Suppressor macrophage treated with lipopolysaccharide for 1 hour (primary cell): ENCODE measurements at places on chromosomes 7 and 10.

DNA sequence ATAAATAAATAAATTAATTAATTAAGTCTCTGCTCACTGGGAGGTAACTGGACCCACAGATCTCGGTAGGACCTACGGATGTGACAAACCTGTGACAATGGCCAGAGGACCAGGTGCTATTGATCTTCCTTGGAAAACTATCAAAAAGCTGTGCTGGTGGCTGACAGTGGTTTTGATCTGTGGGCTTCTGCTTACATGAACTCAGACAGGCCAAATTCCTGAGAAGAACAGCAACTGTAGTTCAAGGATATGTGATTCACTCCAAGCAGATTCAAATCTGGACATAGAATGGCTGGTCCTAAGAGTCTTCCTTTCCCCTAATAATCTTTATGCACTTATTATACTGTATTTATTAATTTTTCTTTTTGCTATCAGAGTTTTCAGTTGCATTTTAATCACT is 80.0 kb downstream of the ATXN7L1 start:
- no peak for DNase-seq

- no peak for DNase-seq
These were observed 139.5 kb downstream of the ALOX5 start for GRCh38 chr10:45513551-45513950.

- DNase-seq: no peak
These were observed 14.9 kb downstream of the ARHGAP19 start for GRCh38 chr10:97277551-97277950.

- DNase-seq: no peak
These were observed 71.8 kb upstream of the EMX2 start for GRCh38 chr10:117470733-117471132.
